ENCODE measurements at places on chromosomes 11 and 22.

DNA sequence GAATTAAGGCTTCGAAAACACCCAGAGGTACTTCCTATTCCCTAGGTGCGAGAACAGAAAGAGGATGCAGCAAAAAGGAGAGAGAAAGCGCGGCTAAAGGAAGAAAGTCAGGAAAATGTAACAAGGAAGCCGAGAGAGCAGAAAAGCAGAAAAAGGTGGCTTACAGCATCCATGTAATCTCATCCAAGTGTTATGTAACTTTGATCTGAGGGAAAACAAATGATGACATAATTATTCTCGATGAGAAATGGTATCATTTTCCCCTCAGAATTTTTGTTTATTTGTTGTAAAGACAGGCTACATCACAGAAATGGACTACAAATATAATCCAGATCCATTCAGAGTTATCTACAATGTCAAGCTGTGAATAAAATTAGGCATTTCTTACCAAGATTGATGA, 69.1 kb upstream of the APOA1 start:
- DNase-seq = no peak

GRCh38 chr11:65114538-65115171, 2.8 kb downstream of the ZNHIT2 start:
- no peak for DNase-seq

DNA sequence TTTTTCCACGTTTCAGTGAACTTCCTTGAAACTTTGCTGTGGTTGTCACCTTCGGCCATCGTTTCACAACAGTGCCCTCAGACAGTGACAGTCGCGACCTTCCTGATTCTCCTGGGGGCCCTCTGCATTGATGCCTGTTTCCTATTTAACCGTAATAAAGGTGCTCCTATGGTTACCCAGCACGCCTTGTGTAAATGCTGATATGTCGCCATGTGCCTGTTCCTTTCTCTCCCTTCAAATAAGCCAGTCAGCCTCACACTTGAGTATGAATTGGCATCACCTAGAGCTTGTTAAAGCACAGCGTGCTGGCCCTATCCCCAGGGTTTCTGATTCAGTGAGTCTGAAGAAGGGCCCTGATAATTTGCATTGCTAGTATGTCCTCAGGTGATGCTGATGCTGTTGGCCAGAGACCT, 104.8 kb downstream of the MICAL2 start:
- DNase-seq = no peak

GRCh38 chr11:20161230-20161918, 1.1 kb upstream of the DBX1 start:
- no peak for DNase-seq

GRCh38 chr11:61281581-61282250, 13.4 kb downstream of the VWCE start:
- no peak for DNase-seq
